Common myeloid progenitor, CD34-positive (primary cell): ENCODE measurements at places on chromosomes 2 and 18.

DNA sequence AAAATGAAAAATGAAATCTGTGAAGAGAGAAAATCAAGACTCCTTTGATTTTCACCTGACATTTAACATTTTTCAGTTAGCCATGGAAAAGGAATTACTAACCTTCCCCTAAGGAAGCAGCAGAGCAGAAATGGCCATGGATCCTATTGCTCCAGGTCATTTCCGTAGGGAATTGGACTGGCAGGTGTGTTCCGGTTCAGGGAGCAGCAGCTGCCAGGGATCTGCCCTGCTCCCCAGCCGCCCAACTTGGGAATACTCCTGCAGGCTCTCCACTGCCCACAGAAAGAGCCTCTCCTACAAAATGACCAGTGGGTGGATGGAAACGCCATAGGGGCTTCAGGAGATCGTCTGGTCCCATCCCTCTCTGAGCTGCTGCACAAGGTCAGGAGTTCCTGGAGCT lies 86.0 kb upstream of the MAPK4 start:
- DNase-seq, result no peak

- no peak for DNase-seq
These were observed 101.7 kb upstream of the MSH2 start for GRCh38 chr2:47301277-47301618.

- no peak for DNase-seq
These were observed 78.8 kb upstream of the IGFBP5 start for GRCh38 chr2:216774180-216774579.

DNA sequence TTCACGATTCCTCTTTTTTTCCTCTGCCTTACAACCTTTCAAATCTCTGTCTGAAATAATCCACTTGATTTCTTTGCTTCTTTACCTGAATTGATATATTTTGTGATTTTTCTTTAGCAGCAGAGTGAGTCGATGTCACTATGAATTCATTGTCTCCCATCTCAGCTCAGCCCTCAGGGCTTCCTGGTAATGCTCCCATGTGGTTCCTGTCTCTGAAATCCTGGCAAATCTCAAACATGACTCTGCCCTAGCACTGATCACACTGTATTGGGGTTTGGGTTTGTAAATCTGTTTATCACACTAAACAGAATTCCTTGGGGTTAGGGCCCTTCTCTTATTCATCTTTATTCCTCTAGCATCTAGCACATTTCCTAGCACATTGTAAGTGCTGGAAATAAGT lies 43.0 kb upstream of the MSTN start:
- no peak for DNase-seq

DNA sequence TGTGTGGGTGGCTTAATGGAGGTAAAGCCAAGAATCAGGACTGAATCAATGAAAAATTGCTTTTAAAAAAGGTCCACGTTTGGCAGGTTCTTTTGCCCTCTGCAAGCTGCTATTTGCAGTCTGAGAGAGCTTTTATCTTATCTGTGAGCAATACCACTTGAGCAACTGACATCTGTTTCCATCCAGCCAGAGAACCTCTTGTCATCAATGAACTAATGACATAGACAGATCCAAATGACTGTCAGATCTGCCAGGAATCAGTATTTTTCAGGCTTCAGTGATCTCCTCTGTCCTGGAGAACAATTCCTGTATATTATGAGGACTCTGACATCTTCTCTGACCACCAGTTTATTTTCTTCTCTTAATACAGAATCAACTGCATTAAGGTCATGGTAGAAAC lies 608.1 kb downstream of the LRP1B start:
- peak; percentile 8 for DNase-seq
